ENCODE measurements at places on chromosomes 2 and 18.

GRCh38 chr18:78247615-78248289 lies 731.9 kb upstream of the SALL3 start:
- no peak for DNase-seq

GRCh38 chr18:61589724-61590065 lies 256.5 kb downstream of the CDH20 start:
- DNase-seq = no peak

- DNase-seq = no peak
Observed at GRCh38 chr18:79658366-79658765, 21.2 kb upstream of the CTDP1 start.

GRCh38 chr18:75898651-75899050 lies 471.1 kb upstream of the SMIM21 start:
- no peak for DNase-seq

DNA sequence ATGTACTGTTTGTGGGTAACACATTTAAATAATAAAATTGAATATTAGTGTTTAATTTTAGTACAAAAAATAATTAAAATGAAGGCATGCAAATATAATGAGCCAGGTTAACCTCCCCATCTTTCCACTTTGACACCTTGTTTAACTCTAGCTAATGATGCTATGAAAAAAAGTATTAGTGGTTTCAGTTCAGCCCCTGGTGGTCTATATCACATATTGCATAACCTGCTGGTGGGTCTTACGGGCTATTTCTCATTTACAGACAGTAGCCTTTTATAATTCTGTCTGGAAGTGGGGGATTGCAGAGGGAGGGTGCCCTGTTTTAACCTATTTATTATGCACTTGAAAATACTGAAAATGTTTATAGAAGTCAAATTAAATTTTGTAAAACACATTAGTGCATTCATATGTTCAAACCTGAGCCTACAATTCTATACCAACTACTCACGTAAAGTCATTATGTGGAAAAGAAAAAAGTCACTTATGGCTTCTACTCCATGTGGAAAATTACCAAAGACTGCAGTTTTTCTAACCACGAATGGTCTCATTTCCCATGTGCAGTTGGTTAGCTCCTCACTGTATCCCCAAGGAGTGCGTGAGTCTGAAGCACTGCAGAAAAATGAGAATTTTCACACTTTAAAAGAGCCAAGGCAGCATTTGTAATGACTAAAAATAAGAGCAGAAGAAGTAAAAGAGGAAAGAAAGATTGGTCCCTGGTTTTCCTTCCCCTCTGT lies 381.0 kb downstream of the MTX2 start:
- DNase-seq = no peak

DNA sequence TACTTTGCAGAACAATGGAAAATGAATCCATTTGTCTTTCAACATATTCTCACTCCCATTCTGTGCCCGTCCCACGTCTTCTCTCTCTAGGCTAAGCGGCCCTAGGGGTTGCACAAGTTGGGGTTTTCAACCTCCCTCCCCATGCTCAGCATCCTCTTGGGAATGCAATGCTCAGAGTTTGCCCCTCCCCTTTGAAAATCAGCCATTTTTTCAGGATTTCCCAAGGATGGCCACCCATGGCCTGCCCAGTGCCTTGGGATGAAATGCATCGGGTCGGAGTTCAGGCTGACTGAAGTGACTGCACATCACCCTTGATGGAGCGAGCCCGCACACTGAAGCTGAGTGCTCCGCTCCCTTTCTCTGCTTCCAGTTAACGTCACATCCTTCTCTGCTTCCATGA lies 87.9 kb downstream of the TNS1 start:
- no peak for DNase-seq

- no peak for DNase-seq
Observed at GRCh38 chr2:45836316-45836715, 184.8 kb downstream of the PRKCE start.

DNA sequence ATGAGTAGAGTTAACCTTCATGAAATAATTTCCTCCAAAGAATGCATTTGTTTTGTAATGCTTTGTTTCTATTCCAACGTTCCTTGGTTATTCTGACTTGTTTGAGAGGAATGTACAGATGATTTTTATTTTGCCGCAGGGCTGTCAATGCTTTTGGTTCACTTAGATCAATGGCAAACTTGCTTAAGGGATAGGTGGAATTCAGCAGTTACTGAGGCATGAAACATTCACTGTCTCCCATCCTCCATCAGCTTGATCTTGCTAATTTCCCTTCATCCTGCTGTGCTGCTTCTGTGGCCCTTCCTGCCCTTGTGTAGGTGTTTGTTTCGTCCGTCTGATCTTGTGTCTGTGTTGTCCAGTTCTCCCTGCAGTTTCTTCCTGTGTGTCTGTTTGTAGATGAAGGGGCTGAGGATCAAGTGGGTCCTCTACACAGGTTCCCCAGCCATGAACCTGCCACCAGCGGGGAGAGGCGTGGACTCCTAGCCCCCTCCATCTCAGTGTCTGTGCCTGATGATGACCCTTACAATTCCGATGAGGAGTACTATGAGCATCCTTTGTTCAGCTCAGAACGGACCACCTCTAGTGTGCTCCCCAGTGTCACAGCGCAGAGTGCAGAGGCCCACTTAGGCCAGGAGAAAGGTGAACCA lies 84.2 kb upstream of the UNC80 start:
- DNase-seq = no peak

DNA sequence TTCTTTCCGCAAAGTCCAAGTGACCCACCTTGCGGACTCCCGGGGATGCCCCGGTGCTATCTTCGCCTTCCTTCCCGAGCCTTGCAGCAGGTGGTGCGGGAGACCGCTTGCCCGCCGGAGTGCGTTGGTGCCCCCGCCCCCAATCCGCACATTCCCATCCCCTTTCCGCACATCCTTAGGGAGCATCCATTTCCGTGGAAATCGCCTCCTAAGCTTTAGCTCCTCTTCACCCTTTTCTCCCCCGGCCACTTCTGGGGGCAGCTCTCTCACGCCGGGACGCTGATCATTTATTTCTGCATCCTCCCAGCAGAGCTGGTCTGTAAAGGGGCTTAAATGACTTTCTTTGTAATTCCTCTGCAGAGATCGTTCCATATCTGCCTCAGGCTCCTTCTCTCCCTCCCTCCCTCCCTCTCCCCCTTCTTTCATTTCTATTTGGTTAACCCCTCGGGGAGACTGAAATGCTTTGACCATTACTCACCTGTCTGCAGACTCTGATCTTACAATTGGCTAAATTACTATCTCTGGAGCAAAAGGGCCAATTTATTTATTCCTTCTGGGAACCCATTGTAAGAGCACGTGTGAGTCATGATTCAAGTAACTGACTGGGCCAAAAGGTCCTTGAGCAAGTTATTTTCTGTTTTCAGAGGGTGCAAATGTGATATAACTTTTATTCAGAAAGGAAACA lies 1.3 kb upstream of the LYPD1 start:
- DNase-seq = peak; percentile 95

- peak; percentile 55 for DNase-seq
Observed at GRCh38 chr2:154375579-154375931, 322.9 kb upstream of the KCNJ3 start.

- DNase-seq = no peak
Observed at GRCh38 chr2:200049086-200049485, 93.7 kb downstream of the MAIP1 start.

GRCh38 chr2:45850558-45850957 lies 199.1 kb downstream of the PRKCE start:
- no peak for DNase-seq

DNA sequence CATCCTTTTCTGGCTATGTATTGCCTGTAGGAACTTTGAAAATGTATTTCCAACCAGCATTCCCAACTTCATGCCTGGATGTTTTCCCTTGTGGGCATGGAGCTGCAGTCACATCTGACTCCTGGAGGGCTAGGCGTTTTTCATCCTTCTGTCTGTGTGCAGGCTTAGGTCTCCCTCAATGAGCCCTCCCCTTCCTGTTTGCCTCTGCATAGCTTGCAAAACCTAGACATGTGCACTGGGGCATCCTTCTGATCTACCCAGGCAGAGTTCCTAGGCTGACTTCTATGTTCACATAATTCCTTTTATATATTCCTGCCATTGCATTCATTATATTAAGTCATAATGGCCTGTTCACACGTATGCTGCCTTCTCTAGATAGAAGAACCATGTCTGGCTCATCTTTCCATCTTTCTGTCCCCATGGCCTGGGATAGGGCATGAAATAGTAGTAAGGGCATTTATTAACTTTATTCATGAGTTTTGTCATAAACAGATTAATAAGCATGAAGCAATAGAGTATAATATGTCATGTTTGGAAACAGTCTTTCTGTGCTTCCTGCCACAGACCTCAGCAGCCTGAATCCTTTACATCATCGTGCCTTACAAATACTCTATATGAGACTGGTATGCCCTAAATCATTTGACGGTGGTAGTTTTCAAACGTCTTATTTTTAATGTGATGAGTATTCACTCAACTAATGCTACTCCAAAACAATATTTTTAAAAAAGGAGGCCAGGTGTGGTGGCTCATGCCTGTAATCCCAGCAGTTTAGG lies 195.6 kb downstream of the TGIF1 start:
- DNase-seq = no peak

- peak; percentile 96 for DNase-seq
Observed at GRCh38 chr18:48929941-48930713, 20.6 kb downstream of the SMAD7 start.

DNA sequence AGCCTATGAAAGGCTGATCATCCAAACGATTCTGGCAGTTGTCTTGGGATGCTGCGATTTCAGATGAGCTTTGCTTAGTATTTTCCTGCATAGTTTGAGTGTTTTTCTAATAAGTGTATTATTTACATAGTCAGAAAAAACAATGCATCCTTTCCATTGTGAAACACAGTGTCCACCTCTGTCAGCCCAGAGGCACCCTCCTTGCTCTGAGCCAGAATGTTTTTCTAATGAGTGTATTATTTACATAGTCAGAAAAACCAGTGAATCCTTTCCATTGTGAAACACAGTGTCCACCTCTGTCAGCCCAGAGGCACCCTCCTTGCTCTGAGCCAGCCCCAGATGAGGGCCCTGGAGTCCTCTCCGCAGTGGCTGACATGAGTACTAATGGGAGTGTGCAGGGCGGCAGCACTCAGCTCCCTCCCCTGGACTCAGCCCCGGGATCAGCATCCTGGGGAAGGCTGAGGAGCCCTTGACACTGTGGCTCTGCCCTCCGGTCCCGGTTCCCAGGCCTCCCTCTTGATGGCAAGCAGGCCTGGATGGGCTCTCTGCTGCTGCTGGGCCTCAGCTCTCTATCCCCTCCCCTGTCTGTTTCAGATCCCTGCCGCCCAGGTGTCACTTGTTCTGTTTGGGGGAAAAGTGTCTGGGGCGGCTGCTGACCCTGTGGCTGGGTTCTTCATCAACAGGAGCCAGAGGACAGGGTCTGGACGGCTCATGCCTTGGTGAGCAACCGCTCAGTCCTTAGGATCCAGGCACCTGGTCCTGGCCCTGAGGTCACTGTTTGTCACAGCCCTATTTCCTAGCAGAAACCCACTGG lies 5.9 kb downstream of the MFSD2B start:
- DNase-seq = peak; percentile 91

DNA sequence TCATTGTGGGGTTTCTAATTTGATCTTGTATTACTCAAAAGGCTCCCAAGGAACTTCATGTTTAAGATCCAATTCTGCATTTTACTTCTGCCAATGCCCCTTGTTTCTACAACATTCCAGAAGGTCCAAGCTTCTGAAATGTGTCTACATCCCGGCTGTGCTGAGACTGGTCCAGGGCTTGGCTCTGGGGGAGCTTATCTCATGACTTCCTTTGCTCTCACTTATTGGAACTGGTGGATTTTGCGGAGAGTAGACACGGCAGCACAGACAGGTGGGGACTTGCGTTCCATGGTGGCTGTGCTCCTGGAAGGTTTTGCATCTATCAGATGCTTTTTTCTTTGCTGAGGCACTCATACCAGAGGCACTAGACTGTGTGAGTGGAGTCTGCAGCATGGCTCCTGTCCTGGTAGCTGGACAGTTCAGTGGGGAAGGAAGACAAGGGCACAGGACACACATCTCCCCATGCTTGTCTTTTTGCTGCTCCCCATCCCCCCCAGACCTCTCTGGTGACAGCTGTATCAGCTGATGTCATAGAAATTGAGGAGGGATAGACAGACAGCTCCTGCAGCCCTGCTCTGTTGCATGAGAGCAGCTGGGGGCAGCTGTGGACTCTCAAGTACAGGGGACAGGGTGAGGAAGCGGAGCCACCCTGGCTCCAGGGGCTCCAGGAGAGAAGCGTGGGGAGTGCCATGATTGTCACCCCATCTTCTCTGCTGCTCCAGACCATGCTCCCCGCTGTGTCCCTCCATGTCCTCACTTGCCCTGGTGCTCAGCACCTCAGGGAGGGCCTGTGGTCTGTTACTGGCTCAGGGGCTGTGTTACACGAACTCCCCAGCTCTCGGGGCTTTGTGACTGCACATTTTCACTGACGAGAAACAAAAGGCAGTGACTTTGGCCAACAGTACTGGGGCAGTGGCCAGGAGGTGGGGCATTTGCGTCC lies 46.0 kb downstream of the ACAA2 start:
- DNase-seq = no peak

- peak; percentile 99 for DNase-seq
Observed at GRCh38 chr2:108594982-108595464, 60.8 kb downstream of the LIMS1 start.

- DNase-seq = no peak
Observed at GRCh38 chr2:191598296-191598695, 79.6 kb upstream of the NABP1 start.

GRCh38 chr2:173672573-173673340 lies 292.4 kb downstream of the SP3 start:
- DNase-seq = no peak

- DNase-seq = no peak
Observed at GRCh38 chr2:120005834-120006521, 6.9 kb upstream of the EPB41L5 start.

DNA sequence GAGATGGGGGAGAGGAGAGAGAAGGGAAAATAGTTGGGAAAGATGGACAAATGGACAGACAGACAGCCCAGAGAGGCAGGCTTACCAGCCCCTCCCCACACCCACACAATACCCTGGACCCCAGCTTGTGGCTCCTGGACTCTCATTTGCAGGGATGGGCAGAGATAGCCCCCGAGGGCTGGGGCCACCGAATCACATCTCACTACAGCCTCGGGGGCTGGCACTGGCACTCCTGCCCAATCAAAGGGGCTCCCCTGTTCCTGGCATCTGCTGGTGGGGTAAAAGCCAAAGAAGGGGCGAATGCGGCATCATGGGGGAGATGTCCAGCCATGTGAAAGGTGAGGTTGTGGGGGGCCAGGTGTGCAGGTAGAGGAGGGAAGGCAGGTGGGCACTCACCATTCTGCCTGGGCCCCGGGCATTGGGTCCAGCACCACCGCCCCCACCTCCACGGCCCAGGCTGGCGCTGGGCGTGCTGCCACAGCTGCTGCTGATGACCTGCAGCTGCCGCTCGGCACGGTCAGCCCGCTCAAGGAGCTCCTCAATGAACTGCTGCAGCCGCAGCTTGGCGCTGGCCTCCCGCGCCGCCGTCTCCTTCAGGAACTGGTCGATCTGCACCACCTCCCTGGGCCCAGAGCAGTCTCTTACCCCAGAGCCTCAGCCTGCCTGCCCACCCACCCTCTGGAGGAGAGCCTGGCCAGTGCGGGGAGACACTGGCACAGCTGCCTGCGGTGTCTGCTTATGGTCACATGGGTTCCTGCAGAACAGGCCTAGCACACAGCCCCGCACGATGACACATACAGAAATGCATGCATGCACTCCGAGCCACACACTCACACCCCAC lies 18.0 kb downstream of the FBXO41 start:
- no peak for DNase-seq
